Suprapubic skin (tissue), 4 donors: ENCODE measurements at places on chromosomes 11 and 22.

DNA sequence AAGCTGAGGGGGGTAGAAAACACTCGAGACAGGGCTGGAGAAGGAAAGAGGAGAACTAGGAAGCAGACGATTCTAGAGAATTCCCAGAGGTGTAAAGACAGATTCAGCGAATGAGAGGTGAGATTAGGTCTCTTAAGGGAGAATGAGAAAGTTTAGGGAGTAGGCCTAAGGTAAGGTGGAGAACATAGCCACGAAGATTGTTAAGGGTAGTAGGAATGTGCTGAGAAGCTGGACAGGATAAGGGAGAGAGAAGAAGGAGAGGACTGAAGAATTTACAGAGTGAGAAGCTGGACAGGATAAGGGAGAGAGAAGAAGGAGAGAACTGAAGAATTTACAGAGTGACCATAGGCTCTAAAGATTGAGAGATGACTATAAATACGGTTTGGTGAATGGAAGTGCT is 908 bp downstream of the PPME1 start:
- DNase-seq: no peak

DNA sequence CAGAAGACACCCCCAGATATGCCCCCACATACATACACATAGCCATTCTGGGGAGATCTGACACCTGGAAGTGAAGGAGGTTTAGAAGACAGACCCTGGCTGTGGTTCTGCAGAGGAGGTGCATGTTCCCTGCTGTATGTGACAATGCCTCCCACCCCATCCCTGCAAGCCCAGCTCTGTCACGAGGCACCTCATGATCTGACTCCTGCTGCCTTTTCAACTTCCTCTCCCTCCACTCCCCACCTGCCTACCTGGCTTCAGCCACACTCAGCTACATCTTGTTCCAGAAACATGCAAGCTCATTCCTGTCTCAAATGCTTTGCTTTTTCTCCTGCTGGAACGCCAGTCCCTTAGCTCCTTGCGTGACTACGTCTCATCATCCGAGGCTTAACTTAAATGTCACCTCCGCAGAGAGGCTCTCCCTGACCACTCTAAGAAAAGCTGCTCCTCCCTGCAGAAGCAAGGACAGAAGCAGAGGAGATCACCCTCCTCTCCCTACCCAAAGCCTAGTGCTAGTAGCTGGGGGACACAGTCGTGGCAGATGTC is 114.5 kb downstream of the FEZ1 start:
- DNase-seq: no peak

GRCh38 chr11:32630844-32631243 is 47.2 kb downstream of the EIF3M start:
- DNase-seq: no peak

DNA sequence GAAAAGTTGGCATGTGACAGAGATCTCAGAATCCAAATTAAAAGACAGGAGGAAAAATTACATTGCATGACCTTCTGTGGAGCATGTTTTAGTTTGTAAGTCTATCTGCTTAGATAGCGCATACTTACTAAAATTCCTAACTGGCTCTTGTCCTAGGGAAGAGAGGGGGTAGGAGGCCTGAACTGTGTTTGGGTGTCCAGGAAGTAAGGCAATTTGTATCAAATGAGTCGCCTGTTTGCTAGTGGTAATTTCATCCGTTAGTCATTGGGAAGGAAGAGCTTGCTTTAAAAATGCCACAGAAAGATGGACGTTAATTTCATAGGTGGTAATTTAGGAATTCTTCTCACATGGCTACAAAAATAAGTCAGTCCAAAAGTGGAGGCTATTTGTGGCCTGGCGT is 18.5 kb downstream of the GRK3 start:
- no peak for DNase-seq

DNA sequence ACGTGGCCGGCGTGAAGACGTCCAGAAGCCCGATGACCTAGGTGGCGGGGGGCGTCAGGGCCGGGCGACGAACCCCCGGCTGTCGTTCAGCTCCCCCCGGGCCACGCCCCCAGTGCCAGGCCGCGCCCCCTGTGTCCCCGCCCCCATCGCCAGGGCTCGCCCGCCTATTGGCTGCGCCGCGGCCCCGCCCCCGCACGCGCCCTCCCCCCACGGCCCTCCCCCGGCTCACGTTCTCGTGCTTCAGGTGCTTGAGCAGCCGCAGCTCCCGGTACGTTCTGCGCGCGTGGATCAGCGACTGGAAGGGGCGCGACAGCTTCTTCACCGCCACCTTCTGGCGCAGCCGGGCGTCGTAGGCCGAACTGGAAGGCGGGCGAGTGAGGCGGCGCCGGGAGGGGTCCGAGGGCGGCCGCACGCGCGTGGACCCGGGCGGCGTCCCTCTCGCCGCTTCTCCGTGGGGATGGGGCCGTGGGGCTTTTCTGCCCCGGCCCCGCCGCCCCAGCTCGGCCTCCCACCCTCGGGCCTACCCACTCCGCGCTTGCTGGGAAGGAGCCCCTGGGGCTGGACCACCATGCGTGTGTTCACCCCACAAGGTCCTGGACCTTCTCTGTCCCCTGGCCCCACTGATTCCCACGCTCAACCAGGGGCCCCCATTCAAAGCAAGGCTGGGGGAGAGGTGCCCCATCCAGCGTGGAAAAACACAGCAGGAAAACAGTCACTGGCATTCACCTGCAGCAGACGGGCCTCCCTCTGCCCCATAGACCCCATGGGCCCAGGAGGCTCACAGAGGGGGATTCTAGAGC is 2.4 kb downstream of the MAPK11 start:
- DNase-seq: no peak

- no peak for DNase-seq
Measured at GRCh38 chr22:29275167-29275566, 7.1 kb downstream of the EWSR1 start.

- no peak for DNase-seq
Measured at GRCh38 chr22:48666620-48667019, 1161.1 kb downstream of the BRD1 start.

DNA sequence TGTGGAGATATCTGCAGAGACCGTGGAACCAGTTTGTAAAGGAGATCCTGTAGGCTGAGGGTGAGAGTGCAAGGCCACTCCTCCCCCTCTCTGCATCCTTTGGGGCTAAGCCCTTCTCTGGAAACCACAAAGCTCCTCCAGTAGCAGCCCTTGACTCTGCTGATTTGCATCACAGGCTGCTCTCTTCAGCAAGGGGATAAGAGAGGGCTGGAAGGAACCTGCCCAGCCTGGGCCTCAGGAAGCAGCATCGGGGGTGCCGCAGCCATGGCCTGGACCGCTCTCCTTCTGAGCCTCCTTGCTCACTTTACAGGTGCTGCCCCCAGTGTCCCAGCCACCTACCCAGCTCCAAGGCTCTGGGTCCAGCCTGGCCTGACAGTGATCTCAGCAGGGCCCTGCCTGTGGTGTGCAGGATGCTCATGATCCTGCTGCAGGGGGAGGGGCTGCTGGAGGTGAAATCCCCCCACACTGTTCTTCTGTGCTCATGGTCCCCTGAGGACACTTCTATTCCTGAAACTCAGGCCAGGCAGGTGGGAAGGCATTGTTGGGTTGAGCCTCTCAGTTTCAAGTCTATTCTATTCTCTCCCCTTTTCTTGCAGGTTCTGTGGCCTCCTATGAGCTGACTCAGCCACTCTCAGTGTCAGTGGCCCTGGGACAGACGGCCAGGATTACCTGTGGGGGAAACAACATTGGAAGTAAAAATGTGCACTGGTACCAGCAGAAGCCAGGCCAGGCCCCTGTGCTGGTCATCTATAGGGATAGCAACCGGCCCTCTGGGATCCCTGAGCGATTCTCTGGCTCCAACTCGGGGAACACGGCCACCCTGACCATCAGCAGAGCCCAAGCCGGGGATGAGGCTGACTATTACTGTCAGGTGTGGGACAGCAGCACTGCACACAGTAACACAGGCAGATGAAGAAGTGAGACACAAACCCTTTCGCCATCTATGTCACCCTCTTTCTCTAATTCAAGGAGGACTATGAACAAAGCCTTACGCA is 68.5 kb upstream of the IGLL5 start:
- DNase-seq: no peak

DNA sequence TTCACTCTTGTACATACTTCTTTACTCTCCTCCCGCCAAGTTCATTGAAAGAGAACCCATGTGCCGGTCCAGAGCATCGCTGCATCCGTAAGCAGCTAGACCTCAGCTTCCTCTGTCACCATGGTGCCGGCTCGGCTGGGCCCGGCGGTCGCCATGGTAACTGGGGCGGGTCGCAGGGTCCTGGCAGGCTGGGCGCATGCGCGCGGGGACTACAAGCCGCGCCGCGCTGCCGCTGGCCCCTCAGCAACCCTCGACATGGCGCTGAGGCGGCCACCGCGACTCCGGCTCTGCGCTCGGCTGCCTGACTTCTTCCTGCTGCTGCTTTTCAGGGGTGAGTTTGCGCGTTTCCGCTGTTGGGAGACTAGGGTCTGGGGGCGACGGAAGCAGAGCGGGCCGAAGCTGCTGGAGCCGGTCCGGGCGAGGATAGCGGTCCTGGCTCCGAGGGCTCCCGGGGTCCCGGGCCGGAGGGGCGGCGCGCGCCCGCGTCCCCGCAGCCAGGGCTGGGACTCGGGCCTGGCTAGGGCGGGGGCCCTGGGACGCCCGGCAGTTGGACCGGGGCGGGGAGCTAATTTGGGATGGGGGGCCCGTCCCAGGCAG is at the start of gene JAM3:
Gene JAM3, plus strand, starts transcription at position 244 of the 597 bp plus-strand sequence. Its CDS starts 12 bp downstream, at position 256.
- peak; percentile 91 for DNase-seq

- no peak for DNase-seq
Measured at GRCh38 chr22:41511521-41511968, 32.7 kb downstream of the POLR3H start.

DNA sequence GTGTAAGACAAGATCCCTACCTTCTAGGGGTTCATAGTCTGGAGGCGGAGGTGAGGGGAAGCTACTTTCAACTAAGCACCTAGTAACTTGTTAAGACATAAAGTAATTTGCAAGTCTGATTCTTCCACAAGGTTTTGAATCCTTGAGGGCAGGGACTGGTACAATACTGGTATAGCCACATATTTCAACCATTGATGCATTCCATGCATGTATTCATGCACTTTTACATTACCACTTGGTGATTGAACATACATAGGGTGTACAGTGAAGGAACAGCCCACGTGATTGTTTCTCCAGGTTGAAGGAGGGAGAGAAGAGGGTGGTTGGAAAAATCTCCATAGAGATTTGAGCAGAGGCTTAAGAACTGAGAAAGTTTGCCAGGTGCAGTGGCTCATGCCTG is 62.0 kb upstream of the PAX6 start:
- no peak for DNase-seq
